ENCODE measurements at places on chromosomes 1 and 21. TPM values are rescaled to one million over a fixed set of nuclear protein-coding genes. Genes with fewer than 3 reads are reported as not detected.

Gene CCDC27
- not detected for total RNA-seq

Gene CELA2B
- total RNA-seq: not detected

Gene TRNP1
- 4.6 TPM for total RNA-seq

Gene MROH7
- not detected for total RNA-seq

Gene RNU1-3
- under 0.01 TPM for total RNA-seq

Gene LRRC53
- not detected for total RNA-seq

Gene PRCC
- total RNA-seq: 25.0 TPM

Gene NECTIN4
- 0.20 TPM for total RNA-seq

Gene KLHDC8A
- total RNA-seq: not detected

Gene PDPN
- total RNA-seq: 1.6 TPM

Gene MEX3A
- total RNA-seq: 2.1 TPM

Gene HTR6
- total RNA-seq: not detected

Gene NR1I3
- total RNA-seq: not detected

Gene E2F2
- total RNA-seq: 4.7 TPM

Gene ASPM
- total RNA-seq: 119 TPM

Gene CBR3
- 41.7 TPM for total RNA-seq

Gene OR2M3
- total RNA-seq: not detected
